NCI-H2081 treated with DMSO at 0.1 percent for 48 hours (cell line): ENCODE measurements at places on chromosomes 2 and 18.

DNA sequence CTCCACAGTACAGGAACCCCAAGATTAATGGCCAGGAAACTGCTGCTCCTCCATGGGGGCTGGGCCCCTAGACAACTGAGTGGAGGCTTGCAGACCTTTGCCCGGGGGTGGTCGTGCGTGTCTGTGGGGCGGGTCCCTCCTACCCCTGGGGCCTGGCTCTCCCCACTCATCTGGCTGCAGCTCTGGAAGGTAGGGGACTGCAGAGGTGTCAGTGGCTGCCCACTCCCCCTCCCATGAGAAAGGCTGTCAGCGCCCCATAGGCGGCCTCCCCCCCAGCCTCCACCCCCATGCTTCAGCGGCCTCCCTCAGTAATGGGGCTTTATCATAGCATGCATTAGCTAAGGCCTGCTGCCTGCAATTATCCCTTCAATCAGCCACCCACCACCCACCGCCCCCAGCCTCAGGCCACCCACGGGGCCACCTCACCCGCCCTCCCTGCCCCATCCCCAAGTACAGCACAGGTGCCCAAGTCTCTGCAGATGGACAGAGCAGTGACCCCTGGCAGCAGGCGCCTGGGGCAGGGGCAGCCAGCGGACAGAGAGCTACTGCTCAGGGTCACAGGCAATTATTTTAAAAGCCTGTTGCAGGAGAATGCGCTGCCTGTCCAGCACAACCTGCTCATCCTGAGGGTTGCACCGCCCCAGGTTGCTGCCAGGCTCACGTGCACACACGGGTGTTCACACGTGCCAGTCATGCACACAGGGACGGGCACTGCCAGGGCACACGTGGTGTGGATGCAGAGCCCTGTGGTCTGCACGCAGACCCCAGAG is 9.1 kb upstream of the ECEL1 start:
- DNase-seq, result no peak

- no peak for DNase-seq
Measured at GRCh38 chr2:47536696-47537095, 133.7 kb downstream of the MSH2 start.

DNA sequence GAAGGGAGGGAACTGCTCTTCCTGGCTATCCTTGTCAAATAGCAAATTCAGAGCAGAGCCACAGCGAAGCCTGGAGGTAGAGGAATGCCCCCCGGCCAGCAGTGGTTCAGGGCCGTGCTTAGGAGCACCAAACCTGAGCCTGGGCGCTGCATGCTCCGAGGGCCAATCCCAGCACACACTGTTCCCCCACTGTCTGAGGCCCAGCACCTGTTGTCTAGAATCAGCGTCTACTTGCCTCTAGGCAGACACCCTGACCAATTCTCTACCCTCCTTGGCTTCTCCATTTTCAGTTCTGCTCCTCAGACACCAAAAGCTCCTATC is 177.6 kb upstream of the PKDCC start:
- no peak for DNase-seq

DNA sequence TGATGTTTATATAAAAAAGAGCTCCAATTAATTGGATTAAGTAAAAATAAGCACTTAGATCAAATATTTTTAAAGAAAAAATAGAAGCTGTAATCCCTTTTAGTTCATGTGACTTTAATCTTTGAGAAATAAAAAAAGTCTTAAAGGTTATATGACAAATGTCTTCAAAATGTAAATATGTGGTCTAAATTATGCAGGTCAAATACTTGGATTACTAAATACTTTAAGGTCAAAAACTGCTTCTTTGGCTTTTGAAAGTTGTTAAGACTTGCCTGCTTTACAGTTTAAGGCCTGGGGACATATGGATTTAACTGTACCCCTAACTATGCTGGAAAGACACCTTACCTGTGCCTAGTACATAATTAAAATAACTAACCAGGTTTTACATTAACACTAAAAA is 15.5 kb upstream of the PDK1 start:
- no peak for DNase-seq

- no peak for DNase-seq
Measured at GRCh38 chr18:74486119-74486849, 9.9 kb upstream of the CNDP2 start.

GRCh38 chr2:31973665-31974064 is 37.1 kb downstream of the MEMO1 start:
- no peak for DNase-seq

GRCh38 chr2:175156534-175156933 is 11.5 kb downstream of the ATF2 start:
- no peak for DNase-seq

DNA sequence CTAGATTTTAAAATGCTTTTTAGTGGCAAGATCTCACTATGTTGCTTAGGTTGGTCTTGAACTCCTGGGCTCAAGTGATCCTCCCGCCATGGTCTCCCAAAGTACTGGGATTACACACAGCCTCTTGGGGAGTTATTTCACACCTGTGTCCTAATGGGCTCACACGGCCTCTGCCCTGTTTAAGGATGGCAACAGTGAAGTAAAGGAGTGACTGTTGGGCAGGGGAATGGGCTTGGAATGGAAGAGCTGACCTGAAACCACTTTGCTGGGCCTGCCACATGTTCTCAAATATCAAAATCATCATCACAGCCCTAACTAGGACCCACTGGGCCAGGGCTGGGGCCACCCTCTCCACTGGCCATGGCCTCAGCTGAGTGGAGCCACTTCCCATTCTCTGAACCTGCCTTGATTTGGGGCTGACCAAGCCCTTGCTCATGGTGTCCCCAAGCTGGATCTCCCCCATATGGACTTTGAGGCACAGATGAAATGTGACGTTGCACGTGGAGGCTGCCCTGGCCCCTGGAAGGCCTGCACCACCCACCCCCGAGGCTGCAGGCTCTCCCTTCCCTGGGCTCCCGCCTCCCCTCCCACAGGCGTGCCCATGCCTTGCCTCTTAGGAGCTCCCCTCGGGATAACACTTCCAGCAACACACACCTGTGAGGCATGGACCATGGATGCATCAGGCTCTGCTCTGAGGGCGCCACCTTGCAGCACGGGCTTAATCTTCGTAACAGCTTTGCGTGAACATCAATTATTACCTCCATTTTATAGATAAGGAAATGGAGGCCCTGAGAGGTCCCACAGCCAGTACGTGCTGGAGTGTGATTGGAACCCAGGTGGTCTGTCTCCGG is 71.8 kb upstream of the SMAD7 start:
- no peak for DNase-seq

DNA sequence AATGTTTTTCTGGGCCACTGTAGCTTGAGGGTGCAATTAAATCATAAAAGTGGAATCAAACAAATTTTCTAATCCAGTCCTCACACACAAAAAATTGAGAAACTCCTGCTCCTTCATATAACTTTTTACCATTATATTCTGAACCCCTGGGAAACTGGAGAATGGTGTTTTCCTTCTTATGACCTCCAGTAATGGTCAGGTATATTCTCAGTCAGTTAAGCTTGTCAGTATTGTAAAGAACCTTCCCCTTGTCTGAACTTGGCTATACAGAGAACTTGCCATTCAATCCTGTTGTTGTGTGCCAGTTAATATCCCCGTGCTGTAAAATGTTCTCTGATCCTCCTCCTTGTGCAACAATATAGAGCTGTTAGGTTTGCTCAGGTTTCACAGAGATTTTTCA is 39.5 kb downstream of the ZNF804A start:
- DNase-seq, result no peak

GRCh38 chr2:46835520-46835919 is 80.1 kb downstream of the MCFD2 start:
- no peak for DNase-seq

DNA sequence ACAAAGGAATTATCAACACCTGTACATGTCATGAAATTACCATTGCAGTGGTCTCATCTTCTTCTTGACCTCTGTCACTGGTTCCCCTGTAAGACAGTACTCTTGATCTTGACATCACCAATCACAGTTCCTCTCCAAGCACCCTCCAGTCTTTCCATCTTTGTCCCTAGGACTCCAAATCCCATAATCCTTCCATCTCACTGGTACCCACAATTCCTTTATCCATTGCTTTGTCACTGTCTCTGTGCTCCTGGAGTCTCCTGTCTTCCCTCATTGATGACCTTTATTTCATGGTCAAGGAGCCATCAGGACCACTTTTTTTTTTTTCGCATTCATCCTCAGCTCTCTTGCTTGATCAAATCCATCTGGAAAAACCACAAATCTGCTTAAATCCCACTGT is 56.7 kb downstream of the COL4A3 start:
- DNase-seq, result no peak

DNA sequence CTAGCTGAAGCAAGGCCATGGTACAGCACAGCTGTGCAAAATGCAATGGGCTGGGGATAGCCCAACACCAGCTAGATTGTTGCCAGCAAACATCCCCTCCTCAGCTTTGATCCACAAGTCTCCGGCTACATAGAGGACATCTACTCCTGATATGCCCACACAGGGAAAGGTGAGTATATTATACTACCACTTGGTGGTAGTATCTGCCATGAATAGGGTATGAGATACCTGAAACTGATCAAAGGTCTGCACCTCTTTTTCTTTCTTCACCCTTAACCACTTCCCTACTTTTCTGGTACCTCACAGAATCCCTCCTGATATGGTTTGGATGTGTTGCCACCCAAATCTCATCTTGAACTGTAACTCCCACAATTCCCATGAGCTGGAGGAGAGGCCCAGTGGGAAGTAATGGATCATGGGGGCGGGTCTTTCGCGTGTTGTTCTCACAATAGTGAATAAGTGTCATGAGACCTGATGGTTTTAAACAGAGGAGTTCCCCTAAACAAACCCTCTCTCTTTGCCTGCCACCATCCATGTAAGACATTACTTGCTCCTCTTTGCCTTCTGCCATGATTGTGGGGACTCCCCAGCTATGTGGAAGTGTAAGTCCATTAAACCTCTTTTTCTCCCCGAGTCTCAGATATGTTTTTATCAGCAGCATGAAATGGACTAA is 279.6 kb downstream of the TXNL1 start:
- no peak for DNase-seq

- no peak for DNase-seq
Measured at GRCh38 chr2:240817496-240818292, 2.3 kb downstream of the KIF1A start.

DNA sequence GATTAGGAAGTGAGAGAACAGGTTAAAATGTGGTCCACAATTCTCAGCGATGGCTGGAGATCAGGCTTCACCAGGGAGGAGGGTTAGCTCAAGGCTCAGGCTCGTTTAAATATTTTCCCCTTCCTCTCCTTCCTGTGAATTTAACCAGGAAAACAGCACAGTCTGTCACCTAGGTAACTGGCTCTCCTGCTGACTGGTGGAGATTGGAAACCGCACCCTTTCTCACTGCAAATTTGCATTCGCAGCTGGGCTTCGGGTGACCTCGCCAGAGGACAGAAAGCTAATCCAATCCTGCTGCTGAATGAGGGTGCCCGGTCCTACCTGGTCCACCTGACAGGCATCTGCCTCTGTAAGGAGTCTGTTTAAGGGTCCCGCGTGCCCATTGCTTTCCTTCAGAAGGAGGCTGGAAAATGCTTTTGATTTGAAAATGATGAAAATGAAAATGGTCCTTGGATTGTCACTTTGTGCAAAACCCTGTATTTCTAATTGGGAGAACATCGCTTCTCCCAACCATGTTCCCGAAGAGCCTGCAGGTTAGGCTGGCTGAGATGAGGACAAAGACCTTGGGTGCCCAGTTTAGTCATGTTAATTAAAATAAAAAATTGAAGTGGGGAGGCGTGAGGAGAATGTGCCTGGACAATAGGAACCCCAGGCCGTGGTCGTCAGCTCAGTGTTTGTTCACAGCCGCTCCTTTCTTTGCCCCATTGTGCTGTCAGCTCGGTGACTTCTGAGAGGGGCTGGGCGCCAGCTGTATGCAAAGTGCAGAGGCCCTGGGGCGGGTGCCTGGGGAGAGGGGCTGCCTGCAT is 43.4 kb upstream of the MTCL1 start:
- peak; percentile 98 for DNase-seq

- no peak for DNase-seq
Measured at GRCh38 chr2:8927510-8928455, 75.7 kb downstream of the MBOAT2 start.

DNA sequence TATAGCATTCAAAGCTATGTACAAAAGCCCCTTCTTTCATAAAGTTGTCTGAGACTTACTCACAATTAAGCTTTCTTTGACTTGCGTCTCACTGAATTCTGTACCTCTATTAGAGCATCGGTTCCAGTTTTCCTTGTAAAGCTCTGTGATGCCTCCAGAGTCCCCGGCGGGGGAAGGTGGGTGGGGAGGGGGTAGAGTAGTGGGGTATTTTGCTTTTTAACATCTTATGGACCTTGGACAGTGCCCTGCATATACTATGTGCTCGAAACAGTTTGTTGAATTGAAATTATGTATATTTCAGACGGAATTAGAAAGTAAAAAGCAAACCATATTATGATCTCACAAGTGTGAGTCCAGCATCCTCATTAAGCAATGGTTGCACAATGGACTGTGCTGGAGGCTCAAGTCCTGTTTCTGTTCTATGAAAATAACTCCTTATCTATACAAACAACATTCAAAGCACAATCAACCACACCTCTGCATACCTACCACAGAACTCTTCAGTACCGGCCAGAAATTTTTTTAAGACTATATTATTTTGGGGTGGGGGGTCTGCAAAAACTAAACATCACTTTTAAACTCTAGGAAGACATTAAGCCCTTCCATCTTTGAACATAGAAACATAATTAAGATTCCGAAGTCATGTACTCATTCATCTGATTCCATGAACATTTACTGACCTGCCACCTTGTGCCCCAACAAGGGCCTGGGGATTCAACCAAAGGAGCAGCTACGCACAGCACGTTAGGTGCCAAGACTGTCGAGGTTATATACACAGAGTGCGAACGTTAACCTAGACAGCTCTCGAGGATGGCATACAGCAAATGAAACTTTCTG is 908 bp downstream of the STAT1 start:
- DNase-seq, result no peak
